Stimulated activated CD4-positive, alpha-beta T cell treated with anti-CD3 and anti-CD28 coated beads, Interleukin-15, amount 100 ng/mL, for 1 hour (primary cell): ENCODE measurements at places on chromosomes 13 and 19.

DNA sequence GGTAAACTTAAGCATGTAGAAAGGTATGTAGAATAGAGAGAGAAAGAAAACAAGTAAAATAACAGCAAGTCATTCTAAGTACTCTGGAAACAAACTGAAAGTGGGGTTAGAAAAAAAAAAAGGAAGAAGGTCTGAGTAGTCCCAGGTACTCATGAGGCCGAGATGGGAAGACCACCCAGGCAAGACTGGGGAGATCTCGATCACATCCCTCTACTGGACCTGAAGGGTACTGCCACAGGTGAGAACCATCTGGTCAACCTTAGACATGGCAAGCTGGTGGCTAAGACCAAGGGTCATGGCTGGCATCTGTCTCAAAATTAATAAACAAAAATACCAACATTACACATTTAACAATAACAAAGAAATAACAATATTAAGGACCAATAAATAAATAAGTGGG, 36.3 kb upstream of the ZNF724 start:
- no peak for DNase-seq

DNA sequence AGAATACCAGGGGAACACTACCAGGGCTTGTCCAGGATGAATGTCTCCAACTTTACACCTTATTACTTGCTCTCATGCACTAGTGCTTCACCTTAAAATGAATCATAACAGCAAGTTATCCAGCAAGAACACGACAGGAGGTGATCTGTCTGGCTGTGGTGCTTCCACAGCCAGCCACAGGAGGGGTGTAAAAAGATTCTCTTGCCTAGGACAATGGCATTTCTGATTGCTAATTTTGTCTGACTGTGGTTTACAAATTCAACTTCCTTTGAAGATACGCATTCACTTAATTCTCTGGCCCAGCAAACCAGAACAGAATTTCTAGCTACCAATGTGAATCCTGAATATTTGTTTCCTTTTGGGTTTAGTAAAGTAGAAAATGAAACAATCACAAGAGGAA, 23.1 kb upstream of the COG3 start:
- DNase-seq = no peak

DNA sequence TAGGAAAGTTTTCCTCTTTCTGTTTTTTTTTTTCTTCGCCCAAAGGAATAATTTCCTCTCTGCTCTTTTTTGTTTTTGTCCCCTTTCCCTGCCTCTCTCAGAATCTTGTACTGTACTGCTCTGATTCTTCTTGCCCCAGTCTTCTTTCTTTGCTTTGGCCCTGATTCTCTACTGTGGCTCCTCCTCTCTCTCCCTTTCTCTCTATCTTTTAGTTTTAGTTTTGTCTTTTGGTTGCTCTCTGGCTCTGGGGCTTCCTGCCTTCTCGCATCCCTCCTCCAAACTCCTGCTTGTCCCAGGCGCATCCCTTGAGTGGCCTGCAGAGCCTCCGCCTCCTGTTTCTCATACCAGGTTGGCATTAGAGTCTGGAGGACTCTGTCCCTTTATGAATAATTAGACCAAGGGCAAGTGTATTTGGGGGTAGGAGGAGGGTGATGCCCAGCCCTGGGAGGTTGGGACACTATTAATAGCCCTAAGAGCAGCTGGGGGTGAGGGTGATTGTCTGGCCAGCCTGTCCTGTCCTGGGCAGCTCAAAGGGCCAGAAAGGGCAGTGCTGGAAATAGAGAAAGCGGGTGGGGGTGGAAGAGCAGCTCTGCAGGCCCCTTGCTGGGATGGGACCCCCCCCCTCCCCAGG, 39.1 kb downstream of the LYL1 start:
- no peak for DNase-seq

- DNase-seq = no peak
Observed at GRCh38 chr13:37534676-37535075, 63.9 kb downstream of the POSTN start.

GRCh38 chr13:41842036-41842620, 118.8 kb downstream of the VWA8 start:
- DNase-seq = no peak

- DNase-seq = no peak
Observed at GRCh38 chr19:30235946-30236345, 136.2 kb upstream of the ZNF536 start.

- no peak for DNase-seq
Observed at GRCh38 chr13:101624210-101624922, 171.9 kb downstream of the ITGBL1 start.

DNA sequence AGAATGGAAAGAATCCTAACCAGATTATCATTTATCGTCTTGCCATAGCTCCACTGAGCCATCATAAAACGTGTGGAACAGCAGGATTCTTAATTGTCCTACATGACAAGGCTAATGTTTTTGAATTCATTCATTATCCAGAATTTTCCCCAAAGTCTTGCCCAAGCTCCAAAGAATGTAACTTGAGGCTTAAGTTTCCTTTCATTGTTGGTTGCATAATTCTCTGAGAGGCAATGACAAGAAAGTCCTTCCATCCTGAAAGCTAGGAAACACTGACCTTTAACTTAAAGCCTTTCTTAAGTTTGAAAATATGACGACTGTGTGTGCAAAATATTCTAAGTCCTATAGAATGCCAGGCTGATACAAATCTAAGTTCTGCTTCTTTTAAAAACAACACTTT, 546.1 kb downstream of the SUCLA2 start:
- DNase-seq = no peak

- DNase-seq = no peak
Observed at GRCh38 chr13:71278512-71278911, 588.5 kb downstream of the DACH1 start.

DNA sequence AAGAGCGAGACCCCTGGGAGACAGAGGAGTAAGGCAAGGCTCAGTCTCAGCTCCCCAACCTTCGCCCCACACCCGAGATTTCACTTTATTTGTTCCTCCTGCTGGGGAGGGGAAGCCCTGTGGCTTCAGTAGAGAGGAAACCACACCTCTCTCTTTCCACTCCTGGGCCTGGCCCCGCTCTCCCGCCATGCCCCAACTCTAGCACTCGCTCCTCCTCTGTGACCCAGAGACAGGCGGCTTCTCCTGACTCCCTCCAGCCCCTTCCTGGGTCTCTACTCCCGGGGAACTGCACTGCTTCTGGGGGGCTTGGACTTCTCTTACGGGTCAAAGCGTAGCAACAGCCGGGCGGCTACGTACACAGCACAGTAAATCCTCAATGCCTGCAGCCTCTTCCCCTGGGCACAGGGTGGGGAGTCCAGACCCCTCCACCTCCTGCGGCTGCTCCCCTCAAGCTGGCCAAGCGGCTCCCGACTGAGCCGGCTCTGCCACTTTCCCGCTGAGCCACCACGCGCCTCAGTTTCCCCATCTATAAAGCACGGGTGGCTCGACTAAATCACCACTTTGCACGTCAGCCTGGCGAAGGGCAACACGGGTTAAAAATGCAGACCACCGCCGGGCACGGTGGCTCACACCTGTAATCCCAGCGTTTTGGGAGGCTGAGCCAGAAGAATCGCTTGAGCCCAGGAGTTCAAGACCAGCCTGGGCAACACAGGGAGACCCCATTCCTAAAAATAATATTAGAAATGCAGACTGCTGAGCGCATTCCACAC, 1.4 kb downstream of the RNF126 start:
- DNase-seq = peak; percentile 53
